GF-D8 (cell line): ENCODE measurements at places on chromosomes 4 and X.

- no peak for DNase-seq
Observed at GRCh38 chr4:148116969-148117368, 325.2 kb downstream of the NR3C2 start.

- no peak for DNase-seq
Observed at GRCh38 chrX:80721186-80721585, 88.5 kb downstream of the BRWD3 start.

- DNase-seq = no peak
Observed at GRCh38 chrX:47489507-47490275, 6.7 kb upstream of the ZNF41 start.

DNA sequence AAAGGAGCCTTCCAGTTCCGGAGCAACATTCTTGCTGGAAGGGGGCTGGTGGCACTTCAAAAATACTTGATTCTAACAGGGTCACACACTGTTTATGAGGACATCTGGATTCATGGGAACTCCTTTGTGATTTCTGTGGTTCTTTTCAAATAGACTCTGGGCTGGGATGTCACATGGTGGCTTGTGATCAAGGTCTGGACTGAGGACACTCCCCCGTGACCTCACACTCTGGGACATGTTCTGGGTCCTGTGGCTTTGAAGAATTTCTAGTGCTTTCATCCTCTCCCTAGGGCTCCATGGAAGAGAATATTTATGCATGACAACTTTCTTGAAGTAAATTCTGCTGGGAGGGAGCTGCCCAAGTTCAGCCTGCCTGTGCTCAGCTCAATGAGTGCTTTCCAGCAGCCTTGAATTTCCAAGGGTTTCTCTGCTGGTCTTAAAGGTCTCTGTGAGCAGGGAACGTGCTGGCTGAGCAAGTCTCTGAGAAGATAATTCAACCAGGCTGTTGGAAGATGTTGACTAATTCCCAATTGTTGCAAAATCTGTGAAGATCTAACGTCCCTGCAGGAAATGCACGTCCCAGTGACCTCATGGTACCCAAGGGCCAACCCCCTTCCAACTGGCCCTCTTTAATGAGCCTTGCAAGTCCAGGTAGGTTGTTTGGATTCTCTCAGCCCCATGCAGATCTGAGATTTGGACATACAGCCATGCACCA, 36.3 kb downstream of the GPR143 start:
- no peak for DNase-seq

DNA sequence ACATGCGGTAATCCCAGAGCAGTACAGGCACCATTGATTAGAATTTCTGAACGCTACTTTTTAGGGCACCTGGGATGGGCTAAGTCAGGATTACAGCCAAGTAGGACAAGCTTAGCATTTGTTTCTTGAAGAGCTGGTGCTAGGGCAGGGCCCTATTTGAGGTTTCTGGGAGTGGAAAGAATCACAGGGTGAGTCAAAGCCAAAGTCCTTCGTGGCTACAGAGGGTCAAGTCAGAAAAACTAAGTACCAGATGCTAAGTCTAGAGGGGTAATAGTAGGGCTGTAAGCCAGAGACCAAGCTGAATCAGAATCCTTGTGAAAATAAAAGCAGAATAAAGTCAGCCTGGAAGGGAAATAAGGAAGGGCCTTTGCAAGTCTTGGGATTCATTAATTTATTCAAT, 448.6 kb downstream of the ZIC3 start:
- no peak for DNase-seq

GRCh38 chrX:55715847-55716246, 1.7 kb upstream of the RRAGB start:
- no peak for DNase-seq
